NCI-H510A treated with DMSO at 0.1 percent for 48 hours (cell line): ENCODE measurements at places on chromosomes 7 and 10.

DNA sequence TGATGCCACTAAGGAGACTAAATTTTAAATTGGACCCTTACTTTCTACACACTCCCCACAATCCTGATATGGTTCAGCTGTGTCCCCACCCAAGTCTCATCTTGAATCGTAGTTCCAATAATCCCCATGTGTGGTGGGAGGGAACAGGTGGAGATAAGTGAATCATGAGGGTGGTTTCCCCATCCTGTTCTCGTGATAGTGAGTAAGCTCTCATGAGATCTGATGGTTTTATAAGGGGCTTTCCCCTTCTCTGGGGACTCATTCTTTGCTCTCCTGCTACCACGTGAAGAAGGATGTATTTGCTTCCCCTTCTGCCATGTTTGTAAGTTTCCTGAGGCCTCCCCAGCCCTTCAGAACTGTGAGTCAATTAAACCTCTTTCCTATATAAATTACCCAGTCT lies 18.4 kb upstream of the BET1 start:
- DNase-seq: no peak

- no peak for DNase-seq
Observed at GRCh38 chr7:53383131-53383530, 347.7 kb downstream of the POM121L12 start.

GRCh38 chr7:10662982-10663884 lies 310.4 kb upstream of the PHF14 start:
- DNase-seq: no peak

DNA sequence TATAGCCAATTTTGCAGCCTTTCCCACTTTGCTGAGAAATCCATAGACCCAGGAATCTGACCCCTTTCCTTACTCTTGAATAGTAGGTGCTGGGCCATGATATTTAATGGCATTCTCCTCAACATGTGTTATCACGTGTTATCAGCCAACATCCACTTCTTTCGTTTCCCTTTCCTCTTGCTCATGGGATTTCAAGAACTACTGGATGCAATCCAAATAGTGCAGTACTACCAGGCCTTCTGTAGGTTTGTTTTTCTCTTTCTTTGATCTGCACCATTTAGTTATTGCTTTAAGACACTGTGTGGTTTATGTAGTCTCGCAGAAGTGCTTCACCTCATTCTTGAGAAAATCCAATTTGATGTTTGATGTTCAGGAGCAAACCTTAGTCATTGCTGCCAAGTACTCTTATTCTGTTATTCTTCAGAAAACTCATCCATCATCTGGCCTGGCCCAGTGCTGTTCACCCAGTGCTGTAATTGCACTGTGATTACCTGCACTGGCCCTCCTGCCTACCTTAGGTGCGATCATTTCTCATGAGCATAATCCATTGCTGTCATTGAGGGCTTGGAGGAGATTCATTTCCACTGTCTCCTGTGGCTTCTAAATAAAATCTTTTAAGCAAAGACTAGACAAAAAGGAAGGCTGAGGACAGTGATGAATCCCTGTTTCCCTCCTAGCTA lies 315.3 kb downstream of the BMPER start:
- no peak for DNase-seq

DNA sequence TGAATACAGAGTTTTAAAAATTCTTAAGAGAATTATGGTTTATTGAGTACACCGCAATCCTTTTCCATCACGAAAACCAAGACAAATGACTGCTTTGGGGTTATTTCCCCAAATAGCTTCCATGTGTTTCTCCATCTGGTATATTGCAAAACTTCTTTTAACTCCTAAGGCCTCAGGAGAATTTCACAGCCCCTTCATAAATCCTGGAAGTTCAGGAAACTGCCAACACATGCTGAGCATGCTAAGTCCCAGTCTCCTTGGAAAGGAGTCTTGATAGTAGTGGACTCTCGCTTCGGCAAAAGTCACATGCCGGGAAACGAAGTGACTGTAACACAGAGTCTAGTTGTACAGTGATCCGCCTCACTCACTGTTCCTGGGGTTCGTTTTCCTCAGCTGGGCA lies 88.1 kb upstream of the RSU1 start:
- DNase-seq: no peak

- DNase-seq: no peak
Observed at GRCh38 chr7:44388089-44388970, 62.9 kb upstream of the CAMK2B start.
